ENCODE measurements at places on chromosomes 4 and X.

- no peak for DNase-seq
These were observed 392.8 kb downstream of the GPM6A start for GRCh38 chr4:175419236-175419718.

DNA sequence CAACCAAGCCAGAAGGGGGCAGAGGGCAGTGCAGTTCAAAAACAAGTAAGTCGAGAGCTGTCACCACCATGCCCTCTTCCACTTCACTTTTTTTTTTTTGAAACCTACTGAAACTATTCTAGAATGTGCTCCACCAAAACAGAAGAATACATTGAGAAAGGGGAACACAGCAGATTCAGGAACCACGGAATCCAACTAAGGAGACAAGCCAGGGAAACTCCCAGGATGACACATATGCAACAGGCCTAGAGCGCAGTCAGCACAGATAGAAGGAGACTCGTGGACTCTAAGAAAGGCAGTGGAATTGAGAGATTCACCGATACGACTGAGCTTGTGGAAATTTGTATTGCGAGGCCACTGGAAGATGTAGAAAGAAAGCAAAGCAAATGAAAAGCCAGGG lies 66.1 kb downstream of the PHKA2 start:
- no peak for DNase-seq

DNA sequence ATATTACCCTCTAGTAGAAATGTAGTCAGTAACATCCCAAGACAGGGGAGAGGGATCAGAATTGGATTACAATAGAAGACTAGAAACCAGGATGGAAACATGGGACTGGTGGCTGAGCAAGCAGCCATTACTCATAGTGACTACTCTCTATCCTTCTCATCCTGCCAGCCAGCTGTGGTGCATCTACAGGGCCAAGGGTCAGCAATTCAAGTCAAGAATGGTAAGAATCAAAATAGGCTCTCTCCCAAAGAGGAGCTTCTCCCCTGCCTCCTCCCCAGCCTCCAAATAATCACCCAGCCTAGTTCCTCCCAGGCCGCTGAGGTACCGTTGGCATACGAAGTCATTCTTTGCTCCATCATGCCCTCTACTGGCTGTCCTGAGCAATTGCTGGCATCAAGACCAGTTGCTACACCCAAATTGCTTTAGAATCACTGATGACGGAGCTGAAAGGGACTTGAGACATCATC lies 19.4 kb downstream of the AWAT2 start:
- DNase-seq: no peak

DNA sequence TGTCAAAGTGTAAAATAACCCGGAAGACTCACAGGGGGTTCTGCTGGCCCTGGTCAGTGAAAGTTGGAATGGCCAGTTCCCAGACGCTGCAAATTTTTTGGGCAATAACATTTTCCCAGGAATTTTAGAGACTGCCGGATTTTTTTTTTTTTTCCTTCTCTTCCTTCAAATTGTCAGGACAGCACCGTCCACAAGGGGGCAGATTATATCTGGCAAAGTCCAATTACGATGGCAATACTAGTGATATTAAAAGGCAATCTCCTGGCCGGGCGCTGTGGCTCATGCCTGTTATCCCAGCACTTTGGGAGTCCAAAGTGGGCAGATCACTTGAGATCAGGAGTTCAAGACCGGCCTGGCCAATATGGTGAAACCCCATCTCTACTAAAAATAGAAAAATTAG lies 20.5 kb downstream of the SLC25A5 start:
- no peak for DNase-seq

DNA sequence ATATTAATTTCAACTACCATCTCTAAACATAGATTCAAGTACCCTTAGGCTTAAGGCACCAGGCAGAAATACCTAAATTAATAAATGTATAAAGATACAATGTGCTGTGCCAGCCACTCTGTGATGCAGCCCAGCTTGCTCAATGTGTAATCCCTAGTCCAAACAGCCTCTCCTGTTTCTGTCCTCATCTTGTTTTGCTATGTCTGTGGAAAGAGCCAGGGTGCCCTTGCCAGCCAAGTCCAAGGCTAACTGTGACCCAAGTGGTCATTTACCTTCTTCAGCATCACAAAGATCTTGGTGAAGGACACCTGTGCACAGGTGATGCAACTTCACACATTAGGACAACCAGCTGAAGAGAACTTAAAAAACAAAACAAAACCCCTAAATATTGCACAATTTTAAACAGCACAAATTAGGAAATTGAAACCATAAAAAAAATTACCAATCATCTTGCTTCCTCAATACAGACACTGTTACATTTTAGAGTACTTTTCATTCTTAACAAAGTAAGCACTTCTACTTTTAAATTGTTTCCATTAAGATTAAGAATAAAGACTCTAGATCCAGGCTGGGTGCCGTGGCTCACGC lies 89.6 kb downstream of the C4orf51 start:
- no peak for DNase-seq

GRCh38 chr4:72136429-72136828 lies 104.6 kb downstream of the NPFFR2 start:
- DNase-seq: no peak

DNA sequence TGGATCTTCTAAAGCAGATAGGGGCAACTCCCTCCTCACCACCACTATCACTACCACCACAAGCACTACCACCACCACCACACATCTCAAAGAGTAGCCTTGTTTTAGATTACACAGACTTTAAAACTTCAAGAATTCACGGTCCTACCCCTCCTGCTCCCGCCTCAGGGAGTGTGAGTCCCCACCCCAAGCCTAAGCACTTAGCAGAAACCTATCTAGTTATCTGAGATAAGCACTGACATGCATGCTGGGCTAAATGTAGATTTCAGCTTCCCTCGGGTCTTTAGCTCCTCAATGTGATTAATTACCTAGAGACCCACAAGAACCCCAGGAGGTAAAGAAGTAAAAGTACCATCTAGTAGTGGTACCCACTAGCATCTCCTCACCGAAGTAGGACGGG lies 775 bp downstream of the AMOT start:
- no peak for DNase-seq

- DNase-seq: no peak
These were observed 653 bp downstream of the BEX1 start for GRCh38 chrX:103063191-103063845.

DNA sequence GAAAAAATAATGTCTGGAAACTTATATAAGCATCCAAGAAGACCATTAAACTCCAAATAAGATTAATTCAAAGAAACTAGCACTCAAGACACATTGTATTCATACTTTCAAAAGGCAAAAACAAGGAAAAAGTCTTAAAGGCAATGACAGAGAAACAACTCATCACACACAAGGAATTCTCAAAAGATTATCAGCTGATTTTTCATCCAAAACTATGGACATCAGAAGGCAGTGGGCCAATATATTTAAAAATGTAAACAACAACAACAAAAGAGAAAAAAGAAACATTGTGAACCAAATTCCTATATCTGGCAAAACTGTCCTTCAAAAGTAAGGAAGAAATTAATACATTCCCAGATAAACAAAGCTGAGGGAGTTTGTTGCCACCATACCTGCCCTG lies 711.4 kb upstream of the GALNTL6 start:
- DNase-seq: no peak

GRCh38 chr4:185834088-185834487 lies 22.1 kb upstream of the SORBS2 start:
- no peak for DNase-seq

DNA sequence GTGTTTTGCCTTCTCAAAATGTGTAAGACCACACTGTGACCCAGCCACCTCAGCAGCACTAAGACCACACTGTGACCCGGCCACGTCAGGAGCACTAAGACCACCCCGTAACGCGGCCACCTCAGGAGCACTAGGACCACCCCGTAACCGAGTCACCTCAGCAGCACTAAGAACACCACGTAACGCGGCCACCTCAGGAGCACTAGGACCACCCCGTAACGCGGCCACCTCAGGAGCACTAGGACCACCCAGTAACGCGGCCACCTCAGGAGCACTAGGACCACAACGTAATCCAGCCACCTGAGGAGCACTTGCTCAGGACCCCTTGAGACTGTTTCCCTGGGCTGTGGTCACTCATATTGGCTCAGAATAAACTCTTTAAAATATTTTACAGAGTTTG lies 71.7 kb downstream of the MTNR1A start:
- no peak for DNase-seq

DNA sequence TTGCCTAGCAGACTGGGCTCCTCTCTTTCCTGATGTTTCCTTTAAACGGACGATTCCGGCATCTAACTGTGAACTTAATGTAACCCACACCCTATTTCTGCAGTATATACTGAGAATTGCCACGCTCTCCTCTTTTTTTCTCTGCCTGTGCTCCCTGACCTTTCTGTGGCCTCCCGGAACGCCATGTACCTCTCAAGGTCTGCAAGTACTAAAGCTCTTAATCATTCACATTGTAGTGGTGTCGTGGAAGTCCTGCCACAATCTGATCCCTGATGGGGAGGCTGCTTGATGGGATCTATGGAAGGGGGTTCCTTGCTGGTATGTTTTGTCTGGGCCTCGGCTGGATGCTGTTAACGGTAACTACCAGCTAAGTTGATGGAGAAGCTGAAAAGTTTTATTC lies 302.9 kb upstream of the EPHA5 start:
- DNase-seq: no peak

DNA sequence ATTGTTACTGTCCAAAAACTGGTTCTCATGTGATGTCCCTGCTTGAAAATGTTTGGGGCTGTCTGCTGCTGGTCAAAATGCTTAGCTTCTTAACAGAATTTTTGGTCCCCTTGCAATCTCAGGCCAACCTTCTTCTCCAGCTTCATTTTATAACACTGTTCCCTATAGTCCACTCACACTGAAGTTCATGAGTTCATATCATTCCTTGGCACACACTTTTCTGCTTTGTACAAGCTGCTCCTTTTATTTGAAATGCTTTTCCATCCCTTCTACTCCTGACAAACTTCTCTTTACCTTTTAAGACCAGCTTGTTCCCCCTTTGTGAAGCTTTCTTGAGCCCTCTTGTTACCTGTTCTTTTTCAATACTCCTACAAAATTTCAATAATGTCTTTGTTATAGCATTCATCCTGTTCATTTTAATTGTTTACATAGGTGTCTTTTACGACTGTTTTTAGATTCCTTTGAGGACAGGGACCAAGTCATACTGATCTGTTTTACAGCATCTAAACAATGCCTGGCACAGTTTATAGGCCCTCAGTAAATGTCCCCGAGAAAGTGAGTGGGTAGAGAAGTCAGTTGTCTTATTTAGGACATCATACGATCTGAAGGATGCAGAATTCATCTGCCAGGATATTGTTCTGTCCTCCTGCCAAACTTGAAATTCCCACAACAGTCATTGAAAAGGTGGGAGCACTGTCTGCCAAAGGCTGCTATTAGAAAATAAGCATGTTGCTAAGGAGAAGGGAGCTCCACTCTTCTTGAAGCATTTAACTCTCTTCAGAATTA lies 134.4 kb upstream of the BMPR1B start:
- no peak for DNase-seq

GRCh38 chr4:45925809-45926208 lies 198.0 kb downstream of the GABRG1 start:
- DNase-seq: no peak

- no peak for DNase-seq
These were observed 100.6 kb downstream of the AFF2 start for GRCh38 chrX:148601034-148601433.

GRCh38 chr4:31291238-31291637 lies 571.1 kb downstream of the PCDH7 start:
- DNase-seq: no peak

GRCh38 chr4:141121768-141122454 lies 11.4 kb downstream of the RNF150 start:
- no peak for DNase-seq

DNA sequence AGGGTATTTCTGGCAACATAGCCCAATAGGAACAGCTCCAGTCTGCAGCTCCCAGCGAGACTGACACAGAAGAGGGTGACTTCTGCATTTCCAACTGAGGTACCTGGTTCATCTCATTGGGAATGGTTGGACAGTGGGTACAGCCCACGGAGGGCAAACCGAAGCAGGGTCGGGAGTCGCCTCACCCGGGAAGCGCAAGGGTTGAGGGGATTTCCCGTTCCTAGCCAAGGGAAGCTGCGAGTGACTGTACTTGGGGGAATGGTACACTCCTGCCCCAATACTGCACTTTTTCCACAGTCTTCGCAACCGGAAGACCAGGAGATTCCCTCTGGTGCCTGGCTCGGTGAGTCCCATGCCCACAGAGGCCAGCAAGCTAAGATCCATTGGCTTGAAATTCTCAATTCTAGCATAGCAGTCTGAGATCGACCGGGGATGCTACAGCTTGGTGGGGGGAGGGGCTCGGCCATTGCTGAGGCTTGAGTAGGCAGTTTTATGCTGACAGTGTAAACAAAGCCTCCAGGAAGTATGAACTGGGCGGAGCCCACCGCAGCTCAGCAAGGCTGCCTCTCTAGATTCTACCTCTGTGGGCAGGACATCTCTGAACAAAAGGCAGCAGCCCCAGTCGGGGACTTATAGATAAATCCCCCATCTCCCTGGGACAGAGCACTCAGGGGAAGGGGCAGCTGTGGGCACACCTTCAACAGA lies 14.0 kb upstream of the ADAD1 start:
- no peak for DNase-seq

- no peak for DNase-seq
These were observed 48.6 kb downstream of the ACOX3 start for GRCh38 chr4:8391972-8392371.

- no peak for DNase-seq
These were observed 35.9 kb upstream of the AP1S2 start for GRCh38 chrX:15890463-15890862.

DNA sequence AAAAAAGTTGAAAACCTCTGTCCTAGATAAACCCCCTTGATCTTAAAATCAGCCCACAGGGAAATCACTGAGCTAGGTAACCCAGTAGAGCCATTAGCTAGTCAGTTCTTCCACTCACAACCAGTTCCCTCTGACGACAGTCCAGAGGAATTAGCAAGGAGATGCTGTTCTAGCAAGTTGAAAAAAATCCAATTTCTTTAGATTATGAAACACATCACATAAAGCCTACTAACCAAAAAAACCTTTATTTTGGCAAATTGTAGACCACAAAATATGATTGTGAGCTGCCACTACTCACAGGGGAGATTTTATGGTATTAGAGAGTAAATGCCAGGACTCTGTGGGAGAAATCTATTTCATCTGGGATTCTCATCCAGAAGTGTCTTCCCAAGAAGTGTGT lies 22.6 kb downstream of the ADAMTS3 start:
- no peak for DNase-seq

GRCh38 chr4:10622728-10623127 lies 61.8 kb downstream of the CLNK start:
- DNase-seq: no peak

- DNase-seq: no peak
These were observed 42.7 kb downstream of the UBA6 start for GRCh38 chr4:67658302-67658701.

- DNase-seq: no peak
These were observed 5.0 kb downstream of the OPRPN start for GRCh38 chr4:70402762-70403161.

GRCh38 chrX:113058634-113059033 lies 218.0 kb upstream of the AMOT start:
- no peak for DNase-seq

- no peak for DNase-seq
These were observed 35.4 kb downstream of the CEP44 start for GRCh38 chr4:174318829-174319764.

- no peak for DNase-seq
These were observed 101.6 kb downstream of the FAM193A start for GRCh38 chr4:2637956-2638552.

- DNase-seq: no peak
These were observed 49.7 kb downstream of the HTT start for GRCh38 chr4:3124070-3124767.

- DNase-seq: no peak
These were observed 340.1 kb upstream of the RPS6KA3 start for GRCh38 chrX:20606831-20607230.

- no peak for DNase-seq
These were observed 57.4 kb downstream of the BCORL1 start for GRCh38 chrX:130039847-130040246.
